ENCODE measurements at places on chromosomes 3 and 15.
A peak's percentile ranks its signal among the peaks of the same experiment; 100 is the strongest.

- DNase-seq, result no peak
These were observed 27.8 kb upstream of the PIK3CB start for GRCh38 chr3:138862531-138862923.

GRCh38 chr3:95923496-95924210 lies 890.7 kb upstream of the EPHA6 start:
- DNase-seq, result peak; percentile 13

DNA sequence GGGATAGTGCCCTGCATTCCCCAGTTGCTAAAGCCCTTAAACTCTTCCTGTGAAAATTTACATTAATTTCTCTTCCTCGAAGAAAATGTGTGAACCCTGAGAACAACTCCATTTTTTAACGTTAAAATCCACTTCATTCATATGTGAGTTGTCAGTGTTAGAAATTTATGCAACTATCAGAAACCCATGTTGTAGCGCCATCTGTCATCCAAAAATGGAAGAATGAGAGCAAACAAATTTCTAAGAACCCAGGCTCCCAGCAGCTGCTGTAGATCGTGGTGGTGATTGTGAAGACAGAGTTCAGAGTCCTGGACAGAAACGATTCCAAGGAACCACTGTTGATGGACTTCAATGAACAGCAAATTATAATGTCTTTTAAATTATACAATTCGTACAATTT lies 179.7 kb upstream of the NDN start:
- no peak for DNase-seq

GRCh38 chr15:79028411-79028964 lies 62.1 kb downstream of the RASGRF1 start:
- peak; percentile 56 for DNase-seq

GRCh38 chr3:120025520-120025919 lies 68.7 kb downstream of the GSK3B start:
- no peak for DNase-seq

- DNase-seq, result no peak
These were observed 236.8 kb downstream of the TLE3 start for GRCh38 chr15:69860921-69861320.

- no peak for DNase-seq
These were observed 19.7 kb downstream of the PLSCR2 start for GRCh38 chr3:146449613-146450012.

- DNase-seq, result no peak
These were observed 7.7 kb upstream of the DCP1A start for GRCh38 chr3:53354945-53355498.

DNA sequence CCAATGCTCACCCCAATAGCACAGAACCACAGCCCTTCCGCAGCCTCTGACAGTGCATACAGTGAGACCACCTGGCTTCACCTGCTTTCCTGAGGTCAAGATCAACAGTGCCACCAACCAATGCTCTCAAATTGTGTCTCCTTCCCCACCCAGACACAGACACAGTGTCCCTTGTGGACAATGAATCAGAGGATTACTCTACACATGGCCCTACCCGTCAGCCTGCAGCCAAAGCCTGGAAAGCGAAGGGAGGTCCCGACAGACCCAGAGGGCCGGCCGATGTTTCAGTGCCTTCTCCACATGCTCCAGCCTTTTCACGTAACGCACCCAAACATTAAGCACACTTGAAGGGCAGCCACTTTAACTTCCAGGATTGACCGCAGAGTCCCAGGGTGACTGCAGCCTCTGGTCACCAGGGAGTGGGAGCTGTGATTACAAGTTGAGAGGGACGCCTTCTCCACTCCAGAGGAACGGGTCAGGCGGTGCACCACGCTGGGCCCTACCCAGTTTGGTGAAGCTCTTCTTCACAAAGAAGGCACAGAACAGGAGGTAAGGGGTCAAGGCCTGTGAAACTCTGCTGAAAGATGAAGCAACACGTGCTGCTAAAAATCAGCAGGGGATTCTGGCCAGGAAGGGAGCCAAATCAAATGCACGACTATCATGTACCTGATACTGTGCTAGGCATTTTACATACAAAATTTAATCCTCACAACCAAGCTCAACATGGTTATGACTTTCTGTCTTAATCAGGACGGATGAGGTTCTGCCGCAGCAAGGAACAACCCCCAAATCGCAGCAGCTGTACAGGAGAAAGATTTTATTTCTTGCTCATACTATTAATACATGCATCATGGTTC lies 17.2 kb downstream of the KLHL25 start:
- no peak for DNase-seq

GRCh38 chr3:186287711-186288110 lies 74.3 kb downstream of the DGKG start:
- no peak for DNase-seq

DNA sequence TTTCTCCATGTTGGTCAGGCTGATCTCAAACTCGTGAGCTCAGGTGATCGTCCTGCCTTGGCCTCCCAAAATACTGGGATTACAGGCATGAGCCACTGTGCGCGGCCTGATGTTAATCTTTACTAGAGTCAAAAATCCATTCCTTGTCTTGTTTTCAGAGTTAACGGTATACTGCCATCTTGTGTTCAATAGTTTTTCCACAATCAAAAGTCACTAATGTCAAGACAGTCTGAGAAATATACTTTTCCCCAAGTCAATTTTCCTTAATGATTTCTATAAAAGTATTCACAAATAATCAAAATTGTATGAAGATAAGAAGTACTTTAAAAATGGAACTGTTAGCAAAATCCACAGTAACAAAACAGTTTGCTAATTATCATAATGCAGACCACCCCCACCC lies 8.5 kb downstream of the CRBN start:
- no peak for DNase-seq

DNA sequence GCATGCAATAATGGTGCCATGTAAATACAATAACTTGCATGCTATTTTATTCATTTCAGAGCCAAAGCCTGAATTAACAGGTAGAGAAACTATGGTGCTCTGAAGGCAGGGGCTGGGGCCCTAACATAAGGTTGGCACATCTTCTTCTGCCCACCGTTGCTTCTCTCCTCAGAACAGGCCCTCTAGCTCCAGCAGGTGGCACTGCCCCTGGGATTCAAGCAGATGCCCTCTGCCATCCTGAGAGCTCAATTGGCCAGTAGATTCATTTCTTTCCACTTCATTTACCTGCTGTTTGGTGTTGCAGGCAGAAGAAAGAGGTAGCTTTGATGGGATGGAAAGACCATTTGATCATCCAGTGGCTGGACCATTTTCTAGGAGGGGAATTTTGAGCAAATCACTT lies 130.5 kb downstream of the FOXB1 start:
- DNase-seq, result no peak

DNA sequence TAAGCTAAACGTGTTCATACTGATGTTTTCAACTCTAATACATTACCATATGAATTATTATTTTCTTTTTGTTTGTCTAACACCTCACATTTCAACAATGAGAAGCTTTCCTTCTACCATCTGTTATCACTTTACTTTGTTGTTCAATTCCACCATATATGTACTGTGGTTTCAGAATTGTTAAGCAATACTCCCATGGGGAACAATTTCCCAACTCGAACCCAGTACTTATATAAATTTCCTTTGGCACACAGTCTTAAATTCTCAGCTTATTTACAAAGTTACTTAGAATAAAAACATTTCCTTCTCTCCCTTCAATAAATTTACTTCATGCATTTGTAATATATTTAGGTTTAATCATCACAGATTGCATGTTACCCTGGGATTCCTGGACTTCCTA lies 1764.4 kb downstream of the OTOL1 start:
- DNase-seq, result no peak

GRCh38 chr3:32492684-32493436 lies 9.8 kb downstream of the CMTM6 start:
- DNase-seq, result no peak

- DNase-seq, result no peak
These were observed 213.5 kb upstream of the PRICKLE2 start for GRCh38 chr3:64438812-64439211.

- no peak for DNase-seq
These were observed 332.0 kb upstream of the RASGRP1 start for GRCh38 chr15:38896647-38897046.

- DNase-seq, result no peak
These were observed 11.4 kb downstream of the PAK6 start for GRCh38 chr15:40250304-40250656.

DNA sequence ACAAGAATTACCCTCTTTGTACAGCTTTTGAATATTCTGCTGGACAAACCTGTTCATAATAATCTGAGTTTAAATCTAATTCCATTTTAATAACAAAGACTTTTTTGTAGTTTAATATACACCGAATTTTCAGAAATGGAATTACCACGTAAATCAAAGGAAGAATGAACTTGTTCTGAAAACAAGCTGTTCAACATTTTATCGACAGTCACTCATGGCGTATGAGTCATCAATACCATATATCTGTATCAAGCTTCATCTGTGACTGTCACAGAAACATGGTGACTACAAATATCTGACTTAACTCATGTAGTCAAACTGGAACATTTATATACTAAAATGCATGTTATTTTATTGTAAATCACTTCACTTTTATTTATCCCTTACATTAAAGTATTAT lies 90.0 kb downstream of the EFL1 start:
- DNase-seq, result no peak

DNA sequence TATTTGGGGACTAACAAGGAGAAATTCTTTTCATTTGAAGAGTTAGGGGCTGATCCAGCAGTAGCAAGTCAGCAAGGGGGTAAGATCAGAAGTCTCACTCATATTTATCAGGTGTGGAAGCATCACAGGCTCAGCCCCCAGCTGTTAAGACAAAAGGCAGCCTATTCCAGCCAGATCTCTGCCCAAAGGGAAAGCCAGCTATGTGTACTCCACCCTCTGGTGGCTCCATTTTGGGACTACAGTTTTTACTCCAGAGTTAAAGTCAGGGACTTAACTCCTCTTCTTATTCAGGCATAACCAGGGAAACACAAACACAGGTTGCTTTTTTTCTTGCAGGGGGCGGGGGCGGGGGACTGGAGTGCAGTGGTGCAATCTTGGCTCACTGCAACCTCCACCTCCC lies 19.2 kb downstream of the UBP1 start:
- DNase-seq, result no peak

Measured in HTR-8/SVneo (cell line).